Tongue (tissue), 3 donors: ENCODE measurements at places on chromosomes 16 and 17. TPM values are rescaled to one million over a fixed set of nuclear protein-coding genes. Genes with fewer than 3 reads are reported as not detected.

LRRC37B gene
- total RNA-seq: 10.1 TPM

GDPD1 gene
- 3.4 TPM for total RNA-seq

CCL7 gene
- total RNA-seq: not detected

C16orf86 gene
- 3.4 TPM for total RNA-seq

- DNase-seq: no peak
These were observed 53.2 kb upstream of the SIAH1 start for GRCh38 chr16:48438414-48438813.

- DNase-seq: no peak
These were observed 20.4 kb downstream of the CEP295NL start for GRCh38 chr17:78882540-78883088.
